Upper lobe of left lung (tissue), 6 donors: ENCODE measurements at places on chromosomes 13 and 19. TPM values are rescaled to one million over a fixed set of nuclear protein-coding genes. Genes with fewer than 3 reads are reported as not detected.

DNA sequence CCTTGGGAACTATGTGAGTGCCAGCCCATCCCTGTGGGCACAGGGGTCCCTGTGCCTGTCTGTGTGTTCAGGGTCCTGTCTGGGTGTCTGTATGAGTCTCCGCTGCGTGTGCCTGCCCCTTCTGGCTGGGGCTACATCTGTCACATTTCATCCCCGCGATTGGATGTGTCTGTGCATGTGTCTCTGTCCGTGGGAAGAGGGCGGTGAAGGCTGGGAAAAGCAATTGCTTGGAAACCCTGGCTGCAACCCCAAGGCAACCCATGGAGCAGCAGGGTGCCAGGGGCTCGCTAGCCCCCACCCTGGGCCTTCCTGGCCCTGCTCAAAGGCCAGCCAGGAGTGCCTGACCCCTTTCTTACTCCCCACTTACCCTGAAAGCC is 1.4 kb downstream of the MAG start:
- no peak for DNase-seq

USHBP1 gene
- total RNA-seq: 9.1 TPM

DNA sequence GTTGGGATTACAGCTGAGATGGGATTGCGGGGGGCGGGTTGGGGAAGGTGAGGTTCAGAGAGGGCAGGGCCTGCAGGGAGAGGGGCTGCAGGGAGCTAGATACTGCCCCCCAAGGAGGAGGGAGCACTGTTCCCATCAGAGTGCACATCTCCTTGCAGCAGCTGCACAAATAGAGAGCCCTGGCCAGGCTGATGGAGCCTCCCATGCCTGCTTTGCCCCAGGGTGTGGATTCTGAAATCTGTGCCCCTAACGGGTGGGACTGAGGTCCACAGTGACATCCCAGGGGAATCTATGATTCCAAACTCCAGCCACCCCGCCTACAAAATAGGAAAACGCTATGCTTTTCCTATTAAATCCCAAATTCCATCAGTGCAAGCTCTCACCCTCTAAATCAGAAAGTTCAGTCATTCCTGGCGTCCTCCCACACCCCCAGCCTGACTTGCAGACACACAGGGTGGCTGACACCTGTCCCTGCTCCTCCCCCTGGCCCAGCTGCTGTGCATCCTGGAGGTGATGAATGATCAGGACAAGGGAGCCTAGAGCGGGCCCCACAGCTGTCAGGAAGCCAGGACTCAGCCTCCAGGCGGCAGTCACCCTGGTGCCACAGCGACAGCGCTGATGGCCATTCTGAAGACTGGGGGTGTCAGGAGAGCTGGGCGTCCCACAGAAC is 6.3 kb upstream of the CEACAM21 start:
- peak; percentile 27 for DNase-seq

GRCh38 chr13:45299194-45299593 is 41.8 kb downstream of the TPT1 start:
- DNase-seq: no peak

MIA gene
- 1.2 TPM for total RNA-seq

- DNase-seq: no peak
Observed at GRCh38 chr19:55809381-55810058, 22.3 kb downstream of the NLRP11 start.

HRC gene
- total RNA-seq: 0.61 TPM

DNA sequence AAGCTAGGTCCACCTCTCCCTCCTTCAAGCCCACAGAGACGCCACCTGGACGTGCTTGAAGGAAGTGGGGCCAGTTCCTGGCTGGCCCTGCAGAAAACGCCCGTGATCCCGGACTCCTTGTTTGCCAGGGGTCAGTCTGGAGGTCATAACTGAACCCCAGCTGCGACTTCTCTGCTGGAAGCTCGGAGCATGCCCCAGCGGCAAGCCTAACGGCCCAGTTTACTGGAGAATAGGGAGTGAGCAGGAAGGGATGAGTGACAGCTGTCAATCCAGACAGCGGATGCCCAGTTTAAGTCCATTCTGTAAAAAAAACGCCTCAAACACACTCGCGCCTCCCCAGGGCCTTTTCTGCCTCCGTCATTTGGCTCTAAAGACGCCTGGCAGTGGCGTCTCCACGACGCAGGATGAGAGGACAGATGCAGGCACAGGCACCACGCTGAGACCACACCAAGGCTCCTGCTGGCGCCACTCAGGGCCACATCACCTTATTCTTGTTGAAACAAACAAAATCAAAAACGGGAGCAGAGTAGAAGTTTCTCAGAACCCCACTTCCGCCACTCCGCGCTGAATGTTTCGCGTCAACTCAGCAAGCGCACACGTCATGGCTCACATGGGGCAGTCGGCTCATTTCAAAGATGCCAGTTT is 57.6 kb downstream of the RASA3 start:
- DNase-seq: peak; percentile 11

SIGLEC10 gene
- total RNA-seq: 13.2 TPM

DNA sequence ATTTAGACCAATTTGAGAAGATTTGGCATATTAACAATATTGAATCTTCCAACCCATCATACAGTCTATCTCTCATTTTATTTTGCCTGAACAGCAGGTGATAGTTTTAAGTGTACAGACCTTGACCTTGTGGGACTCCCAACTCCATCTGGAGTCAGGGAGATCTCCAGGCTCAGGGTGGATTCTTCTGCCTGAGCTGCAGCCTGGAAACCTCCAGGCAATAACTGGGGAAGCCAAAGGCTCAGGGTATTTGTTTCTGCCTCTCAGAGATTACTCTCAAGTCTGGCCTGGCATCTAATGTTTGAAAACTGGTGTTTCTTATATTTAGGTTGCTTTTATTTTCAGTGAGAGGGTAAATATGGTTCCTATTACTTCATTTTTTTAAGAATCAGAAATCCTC is 102.1 kb upstream of the C1QTNF9B start:
- DNase-seq: no peak

DNA sequence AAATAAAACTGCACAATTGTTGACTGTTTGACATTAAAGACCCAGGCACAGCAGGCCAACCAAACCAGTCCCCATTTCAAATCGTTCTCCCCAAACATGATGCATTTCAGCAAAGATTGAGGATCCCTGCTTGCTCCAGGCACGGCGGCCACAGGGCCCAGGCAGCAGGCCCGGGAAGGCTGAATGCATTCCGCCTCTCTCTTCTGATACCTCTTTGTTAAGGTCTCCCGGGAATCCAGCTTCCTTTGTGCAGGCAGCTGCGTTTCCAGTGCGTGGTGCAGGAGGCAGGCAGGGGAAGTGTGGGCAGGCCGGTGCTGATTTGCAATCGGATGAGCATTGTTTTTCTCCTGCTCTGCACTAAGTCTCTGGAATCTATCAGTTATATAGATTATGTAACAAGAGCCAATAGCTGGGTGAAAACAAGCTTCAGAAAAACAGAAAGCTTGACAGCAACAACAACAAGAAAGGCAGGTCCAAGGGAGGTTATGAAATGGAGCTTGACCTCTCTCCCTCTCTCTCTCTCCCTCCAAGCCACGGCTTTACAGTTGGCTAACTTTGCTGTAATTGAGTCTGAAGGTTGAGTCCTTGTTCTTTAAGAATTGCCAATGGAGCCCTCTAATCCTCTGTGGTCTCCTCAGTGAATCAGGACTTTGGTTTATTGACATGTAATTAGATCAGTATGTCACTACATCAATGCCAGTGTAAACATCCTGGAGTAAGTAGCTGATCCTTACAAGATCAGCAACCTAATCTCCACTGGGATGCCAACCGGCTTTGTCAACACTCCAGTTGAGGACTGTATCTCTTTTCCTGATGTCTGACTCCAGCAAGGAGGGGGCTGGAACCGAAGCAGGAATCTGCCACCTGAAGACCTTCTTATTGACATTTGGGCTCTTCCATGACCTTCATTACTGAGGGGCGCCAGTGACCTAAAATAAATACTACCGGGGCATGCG is 338.0 kb downstream of the TEX29 start:
- DNase-seq: no peak

TICAM1 gene
- 21.8 TPM for total RNA-seq

GRCh38 chr13:66624302-66624701 is 605.8 kb downstream of the PCDH9 start:
- no peak for DNase-seq

HIF3A gene
- 46.7 TPM for total RNA-seq

DNA sequence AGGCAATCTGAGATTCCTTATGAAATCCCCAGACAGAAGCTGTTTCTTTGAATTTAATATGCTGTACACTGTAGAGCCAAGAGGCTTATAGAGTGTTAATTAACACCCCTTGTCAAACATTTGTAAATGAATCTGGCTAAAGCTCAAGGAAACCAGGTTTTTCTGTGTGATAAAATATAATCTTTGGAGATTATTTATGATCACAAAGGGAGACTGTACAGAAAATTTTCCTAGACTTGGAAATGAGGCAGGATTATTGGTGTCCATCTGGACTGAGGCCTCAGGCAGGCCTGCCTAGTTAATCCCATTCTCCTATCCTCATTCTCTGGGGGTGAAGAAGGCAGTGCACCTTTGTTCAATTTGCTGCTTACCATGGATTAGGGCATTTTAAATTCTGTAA is 17.8 kb downstream of the KL start:
- no peak for DNase-seq

DNA sequence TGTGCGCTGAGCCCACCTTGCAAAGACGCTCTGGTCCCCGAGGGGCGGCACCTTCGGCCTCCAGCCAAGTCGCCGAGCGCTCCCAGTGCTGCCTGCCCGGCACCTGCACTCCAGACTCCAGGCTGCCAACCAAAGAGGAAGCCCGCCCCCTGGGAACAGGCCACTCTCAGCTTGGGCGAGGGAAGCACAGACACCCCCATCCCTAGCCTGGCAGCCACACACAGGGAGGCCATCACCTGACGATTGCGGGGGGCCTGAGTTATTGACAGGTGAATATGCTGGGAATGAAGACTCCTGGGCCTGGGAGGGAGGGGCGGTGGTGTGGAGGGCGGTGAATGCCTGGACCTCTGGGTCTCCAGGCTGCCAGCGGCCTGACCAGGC is 10.3 kb upstream of the ZNF492 start:
- DNase-seq: peak; percentile 19
